Smooth muscle cell of the pulmonary artery (primary cell): ENCODE measurements at places on chromosomes 5 and 9. TPM values are rescaled to one million over a fixed set of nuclear protein-coding genes. Genes with fewer than 3 reads are reported as not detected.

FAM81B gene
- total RNA-seq: not detected in 2 replicates

BAAT gene
- total RNA-seq: 0.07 TPM in 1 of 2 replicates, not detected in the other

PCDHA1 gene
- total RNA-seq: 0.20 TPM in 1 of 2 replicates, not detected in the other

EIF4E1B gene
- not detected in 2 replicates for total RNA-seq

ZFP2 gene
- total RNA-seq: 0.69 and 0.78 TPM in 2 replicates

DBH gene
- not detected in 2 replicates for total RNA-seq

AIF1L gene
- 0.46 and 1.2 TPM in 2 replicates for total RNA-seq

RLN2 gene
- total RNA-seq: not detected in 2 replicates
